ENCODE measurements at places on chromosomes 2 and 18. TPM values are rescaled to one million over a fixed set of nuclear protein-coding genes. Genes with fewer than 3 reads are reported as not detected.

- no peaks in the 10 kb centered on the region for H3K27me3 ChIP-seq
- H3K4me3 ChIP-seq, result no peak overlapping the region
Measured at GRCh38 chr2:34570266-34570872, 971.3 kb upstream of the FAM98A start.

- no peak overlapping the region for H3K4me3 ChIP-seq
- no peak for DNase-seq
- H3K27me3 ChIP-seq, result no peaks in the 10 kb centered on the region
- H3K4me1 ChIP-seq, result no peaks in the 10 kb centered on the region
- peaks cover 42% of the 10 kb centered on the region for H3K36me3 ChIP-seq
Measured at GRCh38 chr2:38835990-38836389, 39.7 kb downstream of the DHX57 start.

DNA sequence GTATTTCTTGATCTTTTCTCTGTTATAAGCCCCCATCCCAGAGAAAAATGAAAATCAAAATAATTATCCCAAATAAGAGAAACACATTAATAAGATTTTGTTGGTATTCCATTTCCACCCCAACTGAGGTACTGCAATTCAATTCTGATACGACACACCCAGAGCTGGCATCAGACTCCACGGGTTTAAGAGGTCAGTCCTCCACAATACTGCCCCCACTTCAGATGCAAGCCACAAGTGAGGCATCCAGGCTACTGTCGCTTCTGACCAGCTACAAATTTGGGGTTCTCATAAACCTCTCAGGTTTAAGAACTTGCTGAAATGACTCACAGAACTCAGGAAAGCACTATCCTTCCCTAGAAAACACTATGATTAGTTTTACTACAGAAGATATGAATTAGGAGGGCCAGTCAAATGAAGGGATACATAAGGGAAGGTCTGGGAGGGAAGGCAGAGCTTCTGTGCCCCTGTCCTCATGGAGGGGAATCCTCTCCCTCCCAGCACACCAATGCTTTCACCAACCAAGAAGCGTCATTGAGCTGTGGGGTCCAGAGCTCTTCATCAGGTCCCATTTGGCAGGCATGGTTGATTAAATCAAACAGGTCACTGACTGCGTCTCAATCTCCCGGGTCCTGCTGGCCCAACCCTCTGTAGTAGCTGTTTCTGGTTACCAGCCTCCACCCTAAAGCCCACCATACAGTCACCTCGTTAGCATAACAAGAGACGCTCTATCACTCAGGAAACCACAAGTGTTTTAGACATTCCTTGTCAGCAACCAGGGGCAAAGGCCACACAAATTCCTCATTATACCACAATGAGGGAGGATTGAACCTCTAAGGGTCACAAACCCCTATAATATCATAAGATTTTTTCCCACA, 46.2 kb downstream of the IWS1 start:
- H3K27ac ChIP-seq, result no peak overlapping the region
- peaks cover 51% of the 10 kb centered on the region for H3K36me3 ChIP-seq
- H3K27me3 ChIP-seq, result no peaks in the 10 kb centered on the region
- H3K4me1 ChIP-seq, result no peaks in the 10 kb centered on the region

DNA sequence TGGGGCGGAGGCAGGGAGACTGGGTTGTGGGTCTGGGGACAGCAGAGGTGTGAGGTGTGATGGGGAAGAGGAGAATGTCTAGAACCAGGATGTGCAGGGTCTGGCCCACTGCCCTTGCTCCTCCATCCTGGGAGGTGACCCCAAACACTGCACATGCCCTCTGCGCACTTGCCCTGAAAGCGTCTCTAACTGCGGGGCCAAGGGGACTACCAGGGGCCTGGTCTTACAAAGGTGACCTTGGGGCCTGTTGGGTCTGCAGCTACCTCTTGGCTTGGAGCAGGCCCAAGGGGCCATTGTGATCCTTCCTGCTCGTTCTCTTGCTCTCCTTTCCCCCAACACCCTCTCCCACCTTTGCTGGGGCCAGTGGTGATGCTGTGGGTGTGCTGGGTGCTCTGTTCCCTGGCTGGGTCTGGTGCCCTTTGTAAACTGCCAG, 48.0 kb upstream of the FAHD2A start:
- H3K4me3 ChIP-seq, result no peak overlapping the region
- peaks cover 3% of the 10 kb centered on the region for H3K4me1 ChIP-seq
- H3K36me3 ChIP-seq, result no peaks in the 10 kb centered on the region
- no peaks in the 10 kb centered on the region for H3K27me3 ChIP-seq

- no peaks in the 10 kb centered on the region for H3K36me3 ChIP-seq
- no peak overlapping the region for H3K4me3 ChIP-seq
- no peaks in the 10 kb centered on the region for H3K4me1 ChIP-seq
- no peaks in the 10 kb centered on the region for H3K27me3 ChIP-seq
- DNase-seq, result no peak
Measured at GRCh38 chr18:27017901-27018500, 152.5 kb upstream of the AQP4 start.

GRCh38 chr2:233147136-233147828, 87.1 kb downstream of the INPP5D start:
- DNase-seq, result no peak
- H3K27me3 ChIP-seq, result no peaks in the 10 kb centered on the region
- no peaks in the 10 kb centered on the region for H3K4me1 ChIP-seq
- peaks cover 12% of the 10 kb centered on the region for H3K36me3 ChIP-seq
- no peak overlapping the region for H3K4me3 ChIP-seq
- H3K27ac ChIP-seq, result no peak overlapping the region

DNA sequence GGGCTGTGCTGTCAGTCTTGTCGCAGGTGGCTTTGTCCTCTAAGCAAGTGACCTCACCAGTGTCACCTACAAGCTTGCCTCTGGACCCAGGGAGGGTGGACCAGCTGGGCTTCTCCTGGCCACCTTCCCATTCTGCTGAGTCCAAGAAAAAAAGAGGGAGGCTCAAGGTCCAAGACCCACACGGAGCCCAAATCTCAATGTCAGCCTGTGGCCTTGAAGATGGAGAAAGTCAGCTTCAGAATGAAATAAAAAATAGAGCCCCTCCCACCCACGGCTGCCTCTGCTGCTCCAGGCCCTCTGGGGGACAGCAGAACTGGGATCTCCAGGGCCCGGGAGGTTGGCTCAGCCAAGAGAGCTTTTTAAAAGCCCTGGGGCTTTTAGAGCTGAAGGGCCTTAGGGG, 145.9 kb downstream of the TNS1 start:
- H3K27me3 ChIP-seq, result no peaks in the 10 kb centered on the region
- H3K27ac ChIP-seq, result no peak overlapping the region
- no peak for DNase-seq

GRCh38 chr18:3649135-3649632, 199.2 kb downstream of the TGIF1 start:
- no peaks in the 10 kb centered on the region for H3K27me3 ChIP-seq
- no peaks in the 10 kb centered on the region for H3K36me3 ChIP-seq

DNA sequence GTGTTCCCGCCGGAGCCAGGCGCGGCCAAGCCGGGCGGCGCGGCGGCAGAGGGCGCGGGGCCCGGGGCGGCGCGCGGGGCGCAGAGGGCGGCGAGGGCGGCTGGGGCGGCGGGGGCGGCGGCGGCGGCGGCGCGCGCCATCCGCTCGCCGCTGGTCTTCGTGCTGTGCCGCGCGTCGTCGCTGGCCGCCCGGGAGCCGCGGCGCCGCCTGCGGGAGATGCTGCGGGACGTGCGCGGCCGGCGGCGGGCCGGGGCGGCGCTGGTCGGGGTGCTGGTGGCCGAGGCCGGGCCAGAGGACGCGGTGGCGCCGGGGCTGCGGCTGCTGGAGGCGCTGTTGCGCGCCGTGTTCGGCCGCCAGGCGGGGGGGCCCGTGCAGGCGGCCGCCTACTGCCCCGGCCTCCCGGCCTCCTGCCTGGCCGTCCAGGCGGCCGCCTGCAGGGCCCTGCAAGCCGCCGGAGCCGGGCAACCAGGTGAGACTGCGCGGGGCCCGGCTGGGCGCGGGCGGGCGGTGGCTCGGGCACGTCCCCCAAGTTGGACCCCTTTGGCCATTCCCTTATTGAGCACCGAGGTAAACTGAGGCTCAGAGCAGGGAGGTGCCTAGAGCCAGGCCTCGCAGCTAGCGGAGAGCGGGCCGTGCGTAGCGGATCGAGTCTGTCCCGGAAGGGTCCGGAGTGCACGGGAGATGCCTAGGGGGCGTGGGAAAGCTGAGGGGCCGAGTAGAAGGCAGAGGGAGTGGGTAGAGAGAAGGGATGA, 584 bp downstream of the C2orf72 start:
- DNase-seq, result no peak
- H3K36me3 ChIP-seq, result no peaks in the 10 kb centered on the region

DNA sequence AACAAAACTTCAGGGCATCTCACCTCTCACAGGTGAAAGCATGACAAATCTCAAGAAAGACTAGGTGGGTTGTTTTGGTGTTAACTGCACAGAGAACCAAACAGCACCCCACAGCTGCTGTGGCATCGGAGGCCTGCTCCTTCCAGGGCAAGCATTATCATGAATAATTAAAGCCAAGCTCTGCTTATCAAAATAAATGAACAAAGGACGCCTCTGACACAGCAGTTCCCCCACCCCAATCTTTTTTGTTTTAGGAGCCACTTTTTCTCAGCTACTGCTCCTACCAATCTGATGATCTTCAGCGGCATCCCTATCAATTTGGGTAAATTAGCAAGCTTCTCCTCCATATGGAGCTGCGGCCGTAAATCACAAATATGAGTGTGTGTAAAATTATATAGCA, 58.6 kb downstream of the KLF7 start:
- H3K27ac ChIP-seq, result no peak overlapping the region
- DNase-seq, result no peak
- H3K36me3 ChIP-seq, result peaks cover 18% of the 10 kb centered on the region

GRCh38 chr2:23379220-23379695, 5.7 kb upstream of the KLHL29 start:
- no peaks in the 10 kb centered on the region for H3K36me3 ChIP-seq
- no peaks in the 10 kb centered on the region for H3K27me3 ChIP-seq
- DNase-seq, result no peak
- no peak overlapping the region for H3K4me3 ChIP-seq
- peaks cover 9% of the 10 kb centered on the region for H3K4me1 ChIP-seq

DNA sequence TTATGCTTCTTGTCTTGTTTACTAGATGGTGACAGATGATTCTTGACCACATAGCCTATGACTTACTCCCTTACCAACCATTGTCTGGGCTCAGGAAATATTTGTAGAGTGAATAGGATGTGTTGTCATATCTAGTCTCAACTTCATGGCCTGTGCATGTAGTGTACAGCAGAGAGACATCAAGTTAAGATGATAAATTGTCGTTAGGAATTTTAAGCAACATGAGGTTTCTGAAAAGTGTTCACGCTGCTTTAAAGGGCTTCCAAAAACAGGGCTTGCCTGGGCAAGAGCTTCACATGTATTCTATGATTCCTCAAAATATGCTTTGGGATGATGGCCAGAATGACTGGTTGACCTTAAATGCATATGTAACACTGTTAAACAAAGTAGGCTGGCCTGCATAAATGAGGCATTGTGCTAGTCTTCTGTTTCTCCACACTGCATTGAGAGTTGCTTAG, 424.0 kb downstream of the RND3 start:
- no peaks in the 10 kb centered on the region for H3K27me3 ChIP-seq
- no peak overlapping the region for H3K27ac ChIP-seq
- H3K4me1 ChIP-seq, result peaks cover 3% of the 10 kb centered on the region
- no peak overlapping the region for H3K4me3 ChIP-seq

DNA sequence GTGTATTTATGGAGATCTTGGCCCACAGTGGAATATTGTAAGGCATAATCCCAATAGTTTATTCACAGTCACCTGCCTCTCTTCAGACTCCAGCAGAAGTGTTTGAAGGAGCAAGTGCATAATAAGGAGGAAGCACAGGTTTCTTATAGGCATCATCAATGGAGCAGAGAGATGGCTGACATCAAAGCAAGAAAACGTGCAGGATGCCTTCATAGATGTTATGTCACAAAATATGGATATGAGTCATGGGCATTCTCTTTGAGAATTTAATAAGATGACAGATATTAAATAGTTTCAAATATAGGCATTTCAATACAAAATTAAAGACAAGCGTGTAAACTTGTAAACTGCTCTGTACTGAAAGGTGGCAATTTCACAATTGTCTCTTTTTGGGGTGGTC, 4.0 kb upstream of the RND3 start:
- no peak for DNase-seq
- H3K4me3 ChIP-seq, result no peak overlapping the region
- no peak overlapping the region for H3K27ac ChIP-seq

- H3K27me3 ChIP-seq, result peaks cover 5% of the 10 kb centered on the region
- H3K4me3 ChIP-seq, result no peak overlapping the region
- no peak overlapping the region for H3K27ac ChIP-seq
Measured at GRCh38 chr2:118207889-118208288, 119.6 kb downstream of the INSIG2 start.

DNA sequence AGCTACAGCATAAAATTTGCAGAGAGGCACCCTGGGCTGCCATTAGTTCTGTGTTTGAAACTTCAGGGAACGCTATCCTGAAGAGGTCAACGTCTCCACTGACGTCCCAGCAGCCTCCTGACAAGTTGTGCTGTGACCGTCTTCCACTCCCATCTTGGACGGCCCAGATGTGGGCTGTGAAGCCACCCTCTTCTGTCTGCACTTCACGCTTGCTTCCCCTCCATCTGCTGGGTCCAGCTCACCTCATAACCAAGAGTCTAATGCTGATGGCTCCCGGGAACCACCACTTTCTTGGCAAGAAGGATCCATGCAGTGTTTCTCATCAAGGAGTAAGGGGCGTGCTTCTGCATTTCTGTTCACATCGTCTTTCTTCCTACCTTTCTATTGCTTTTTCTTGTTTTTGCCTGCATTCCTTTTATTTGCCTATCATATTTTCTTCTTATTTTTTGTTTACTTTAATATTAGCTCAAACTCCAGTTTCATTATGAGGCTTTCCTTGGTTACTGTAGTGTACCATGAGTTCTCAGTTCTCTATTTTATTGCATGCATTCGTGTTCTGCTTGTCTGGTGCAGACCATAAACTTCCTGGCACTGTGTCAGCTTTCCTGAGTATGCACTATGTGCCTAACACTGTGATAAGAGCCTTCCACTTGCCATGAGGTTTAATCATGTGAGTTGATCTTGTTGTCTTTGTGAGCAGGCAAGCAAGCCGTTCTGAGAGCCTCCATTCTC, 631.8 kb upstream of the RAB6C start:
- H3K4me3 ChIP-seq, result no peak overlapping the region
- H3K36me3 ChIP-seq, result no peaks in the 10 kb centered on the region
- no peaks in the 10 kb centered on the region for H3K27me3 ChIP-seq
- DNase-seq, result no peak
- no peak overlapping the region for H3K27ac ChIP-seq
- H3K4me1 ChIP-seq, result no peaks in the 10 kb centered on the region

DNA sequence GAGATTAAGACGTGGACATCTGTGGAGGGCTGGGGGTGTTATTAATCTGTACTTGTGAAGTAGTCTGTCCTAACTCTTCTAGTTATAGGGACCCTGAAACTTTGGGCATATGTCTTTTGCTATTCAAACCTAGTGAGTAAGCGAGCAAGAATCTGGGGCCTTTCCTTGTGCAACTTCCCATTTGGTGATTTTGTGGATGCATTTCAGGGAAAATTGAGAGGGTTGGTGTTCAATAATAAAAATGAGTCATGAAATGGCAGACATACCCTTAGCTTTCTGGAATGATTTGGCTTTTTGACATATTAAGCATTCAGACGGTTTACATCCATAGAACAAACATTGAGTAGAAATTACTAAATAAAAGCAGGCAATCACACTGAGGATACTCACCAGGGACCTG, 17.0 kb downstream of the COL4A4 start:
- H3K27me3 ChIP-seq, result no peaks in the 10 kb centered on the region
- DNase-seq, result no peak
- no peak overlapping the region for H3K4me3 ChIP-seq
- no peak overlapping the region for H3K27ac ChIP-seq
- H3K4me1 ChIP-seq, result no peaks in the 10 kb centered on the region
- no peaks in the 10 kb centered on the region for H3K36me3 ChIP-seq

The GFPT1 gene
- 14.7 TPM for total RNA-seq

The HOXD9 gene
- 0.26 TPM for total RNA-seq

The TRIM54 gene
- not detected for total RNA-seq

The DSEL gene
- 4.6 TPM for total RNA-seq

The UGT1A10 gene
- not detected for total RNA-seq

The SERPINB3 gene
- total RNA-seq, result 24.8 TPM

The SLC40A1 gene
- 17.2 TPM for total RNA-seq

The NCKAP5 gene
- total RNA-seq, result 2.8 TPM
